ENCODE measurements at places on chromosomes 4 and X.
A peak's percentile ranks its signal among the peaks of the same experiment; 100 is the strongest.

DNA sequence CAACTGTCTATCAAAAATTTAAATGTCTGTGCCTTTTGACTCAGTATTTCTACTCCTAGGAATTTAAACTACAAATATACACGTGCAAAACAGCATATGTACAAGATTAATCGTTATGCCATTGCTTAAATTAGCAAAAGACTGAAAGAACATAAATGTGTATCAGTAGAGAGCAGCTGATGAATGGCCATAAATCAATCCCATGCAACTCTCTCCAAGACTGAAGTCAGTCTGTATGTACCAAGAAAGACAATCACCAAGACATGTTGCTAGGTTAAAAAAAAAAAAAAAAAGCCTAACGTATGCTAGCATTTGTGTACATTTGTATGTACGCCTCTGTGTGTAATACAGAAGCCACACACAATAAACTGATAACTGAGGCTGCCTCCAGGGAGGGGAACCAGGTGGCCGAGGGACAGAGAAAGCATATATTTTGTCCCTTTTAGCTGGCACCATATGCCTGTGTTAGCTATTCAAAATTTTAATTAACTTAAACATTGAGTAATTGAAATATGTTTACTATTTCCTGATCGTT, 130.7 kb downstream of the SH3KBP1 start:
- DNase-seq: no peak

- no peak for DNase-seq
Observed at GRCh38 chr4:34105311-34105710, 2139.0 kb downstream of the ARAP2 start.

- no peak for DNase-seq
Observed at GRCh38 chr4:125433453-125433852, 118.7 kb downstream of the FAT4 start.

GRCh38 chrX:140034916-140035315, 69.6 kb upstream of the CXorf66 start:
- DNase-seq: no peak

GRCh38 chrX:112874614-112875013, 34.0 kb upstream of the AMOT start:
- no peak for DNase-seq

DNA sequence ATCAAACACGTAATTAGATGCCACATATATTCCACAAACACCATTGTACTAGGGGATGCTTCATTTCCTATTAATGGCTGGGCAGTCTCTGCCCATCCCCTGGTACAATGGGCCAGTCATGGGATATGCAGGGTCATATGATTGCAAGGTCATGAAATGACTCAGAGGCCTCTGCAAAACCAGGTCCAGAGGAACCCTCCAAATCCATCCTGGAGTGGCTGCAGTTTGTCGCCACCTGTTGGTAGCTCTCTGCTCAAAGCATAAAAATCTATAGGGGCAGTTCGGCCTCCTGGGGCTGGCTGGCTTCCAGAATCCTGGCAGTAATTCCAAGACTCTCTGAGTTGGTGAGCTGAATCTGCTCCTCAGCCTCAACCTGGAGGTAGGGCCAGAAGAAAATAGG, 22.9 kb upstream of the PUDP start:
- DNase-seq: peak; percentile 20

DNA sequence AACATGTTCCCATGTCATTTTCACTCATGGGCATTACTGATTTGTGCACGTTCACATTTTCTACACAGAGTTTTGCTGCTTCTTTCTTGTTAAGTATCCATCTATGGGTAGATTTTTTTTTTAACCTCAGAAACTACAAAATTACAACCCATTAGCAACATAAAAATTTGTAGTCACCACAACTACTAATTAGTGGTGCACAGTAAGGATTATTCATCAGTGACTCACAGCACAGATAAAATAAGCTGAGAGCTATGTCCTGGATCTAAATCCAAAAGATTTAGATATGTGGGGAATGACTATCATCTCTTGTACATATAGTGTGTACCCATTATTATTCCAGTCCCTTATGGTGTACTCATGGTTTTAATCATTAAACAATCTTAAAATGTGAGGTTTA, 19.7 kb upstream of the AMELX start:
- DNase-seq: no peak

DNA sequence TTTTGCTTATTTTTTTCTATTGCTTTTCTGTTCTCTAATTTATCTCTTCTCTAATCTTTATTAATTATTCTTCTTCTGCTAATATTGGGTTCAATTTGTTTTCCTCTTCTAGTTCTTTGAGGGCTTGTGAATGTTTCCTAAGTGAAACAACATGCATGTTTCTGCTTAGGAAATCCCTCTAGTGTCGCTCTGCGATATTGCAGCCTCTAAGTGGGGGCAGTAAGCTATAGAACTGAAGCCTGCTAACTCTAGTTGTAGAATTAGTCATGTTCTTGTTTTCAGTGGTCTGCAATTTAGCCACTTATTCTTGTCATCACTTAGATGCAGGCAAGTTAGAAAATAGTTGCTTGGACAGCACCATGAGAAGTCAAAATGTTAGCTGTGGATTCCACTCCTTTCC, 222.6 kb downstream of the SPIN4 start:
- peak; percentile 25 for DNase-seq

- no peak for DNase-seq
Observed at GRCh38 chr4:168813890-168814289, 196.2 kb downstream of the CBR4 start.

Data from WERI-Rb-1 (cell line).